Activated CD4-positive, alpha-beta T cell treated with anti-CD3 and anti-CD28 coated beads, Interleukin-2, amount 10 ng/mL, durations not matched to agents 7 days and 5 days (primary cell): ENCODE measurements at places on chromosomes 11 and 22. TPM values are rescaled to one million over a fixed set of nuclear protein-coding genes. Genes with fewer than 3 reads are reported as not detected.

DNA sequence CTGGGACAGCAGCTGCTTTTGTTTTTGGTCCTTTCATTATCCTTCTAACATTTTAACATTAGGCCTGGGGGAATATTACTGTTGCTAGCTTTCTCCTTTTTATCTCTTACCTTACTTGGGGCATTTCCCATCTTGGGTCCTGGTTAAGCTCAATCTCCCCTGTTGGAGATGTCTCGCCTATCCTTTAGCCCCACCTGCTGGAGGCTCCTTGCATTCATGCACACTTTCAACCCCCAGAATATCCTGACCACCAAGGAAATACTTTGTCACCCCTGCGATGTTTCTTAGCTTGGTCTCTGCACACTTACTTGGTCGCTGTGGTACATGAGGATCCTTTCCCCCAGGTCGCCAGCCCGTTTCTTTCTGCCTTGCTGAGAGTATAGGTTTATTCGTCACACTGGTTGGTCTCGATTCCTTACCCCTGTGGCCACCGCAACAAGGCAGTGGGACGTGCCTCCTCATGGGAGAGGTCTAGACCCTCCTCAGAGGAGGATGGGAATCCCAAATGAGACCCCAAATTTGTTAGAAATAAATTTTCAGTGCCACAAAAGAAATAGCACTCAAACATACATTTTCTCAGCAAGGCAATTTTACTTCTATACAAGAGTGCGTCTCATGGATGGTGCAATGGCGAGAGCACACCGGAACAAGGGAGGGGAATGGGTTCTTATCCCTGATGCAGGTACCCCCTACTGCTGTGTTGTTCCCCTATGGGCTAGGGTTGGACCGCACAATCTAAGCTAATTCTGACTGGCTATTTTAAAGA lies 5.4 kb upstream of the TXN2 start:
- peak; percentile 72 for DNase-seq

- DNase-seq: no peak
Observed at GRCh38 chr11:61153593-61154095, 7.6 kb downstream of the VPS37C start.

- DNase-seq: peak; percentile 20
Observed at GRCh38 chr11:68009391-68010089, 587 bp upstream of the ALDH3B1 start.

The AMOTL1 gene
- 3.1 TPM for total RNA-seq

DNA sequence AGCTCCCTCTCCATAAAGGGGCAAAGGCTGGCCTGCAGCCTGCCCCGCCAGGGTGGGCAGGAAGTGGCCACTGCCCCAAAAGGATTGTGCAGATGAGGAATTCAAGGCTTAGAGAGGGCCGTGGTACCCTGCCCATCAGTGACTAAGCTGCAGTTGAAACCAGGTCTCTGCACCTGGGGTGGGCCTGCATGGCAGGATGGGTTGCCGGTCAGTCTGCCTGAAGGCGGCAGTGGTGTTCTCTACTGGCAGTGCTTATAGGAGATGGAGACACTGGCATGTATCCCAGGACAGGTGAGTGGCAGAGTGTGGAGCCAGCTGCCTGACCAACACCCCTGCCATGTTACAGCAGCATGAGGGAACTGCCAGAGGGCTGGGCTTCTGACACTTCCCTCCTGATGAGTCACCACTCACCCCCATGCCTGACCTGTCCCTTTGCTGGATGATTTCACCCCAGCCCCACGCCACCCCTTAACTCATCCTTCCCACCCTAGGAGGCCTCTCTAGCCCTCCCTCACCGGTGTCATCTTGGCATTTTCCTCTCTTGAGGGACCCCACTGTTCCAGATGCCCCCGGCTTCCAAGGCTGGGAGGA lies 70.2 kb upstream of the LMO1 start:
- no peak for DNase-seq

DNA sequence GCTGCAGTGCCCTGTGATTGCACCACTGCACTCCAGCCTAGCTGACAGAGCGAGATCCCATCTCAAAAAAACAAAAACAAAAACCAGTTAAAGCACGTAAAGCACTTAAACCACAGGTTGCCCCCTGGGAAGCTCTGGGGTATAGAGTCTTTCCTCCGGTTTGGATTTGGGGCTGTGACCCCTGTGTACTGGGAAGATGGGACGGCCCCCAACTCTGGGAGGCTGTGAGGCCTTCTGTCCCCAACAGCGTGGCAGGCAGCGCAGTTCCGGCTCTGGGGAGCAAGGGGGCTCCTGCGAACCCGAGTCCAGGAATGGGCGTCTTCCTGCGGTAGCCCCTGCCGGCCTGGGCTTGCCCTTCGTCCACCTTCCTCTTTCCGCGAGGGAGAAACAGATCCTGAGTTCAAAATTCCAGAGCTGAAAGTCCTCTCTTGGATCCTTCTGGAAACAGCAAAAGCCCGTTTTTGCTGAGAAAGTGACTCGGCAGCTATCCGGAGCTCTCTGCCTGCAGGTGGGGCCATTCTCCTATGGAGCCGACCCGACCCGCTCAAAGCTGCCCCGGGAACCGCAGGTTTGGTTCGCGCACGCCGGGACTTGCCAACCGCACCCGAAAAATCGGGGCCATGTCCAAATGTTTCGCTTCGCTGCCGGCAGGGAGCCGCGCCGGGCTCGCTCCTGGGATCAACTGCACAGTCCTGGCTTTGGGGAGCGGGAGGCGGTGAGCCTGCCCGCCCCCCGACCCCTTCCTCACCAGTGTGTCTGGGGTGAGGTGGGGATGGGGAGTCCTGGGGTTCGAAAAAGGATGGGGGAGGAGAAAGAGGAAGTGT lies 36.3 kb upstream of the POLA2 start:
- DNase-seq: peak; percentile 69

GRCh38 chr22:35102663-35103062 lies 36.7 kb downstream of the ISX start:
- DNase-seq: no peak

- no peak for DNase-seq
Observed at GRCh38 chr11:31646216-31646615, 136.6 kb downstream of the ELP4 start.

GRCh38 chr11:47377571-47378009 lies 757 bp downstream of the SPI1 start:
- DNase-seq: no peak

GRCh38 chr11:3109921-3110706 lies 52.9 kb upstream of the CARS1 start:
- DNase-seq: peak; percentile 23

GRCh38 chr11:43835104-43835503 lies 45.5 kb upstream of the ALKBH3 start:
- no peak for DNase-seq

DNA sequence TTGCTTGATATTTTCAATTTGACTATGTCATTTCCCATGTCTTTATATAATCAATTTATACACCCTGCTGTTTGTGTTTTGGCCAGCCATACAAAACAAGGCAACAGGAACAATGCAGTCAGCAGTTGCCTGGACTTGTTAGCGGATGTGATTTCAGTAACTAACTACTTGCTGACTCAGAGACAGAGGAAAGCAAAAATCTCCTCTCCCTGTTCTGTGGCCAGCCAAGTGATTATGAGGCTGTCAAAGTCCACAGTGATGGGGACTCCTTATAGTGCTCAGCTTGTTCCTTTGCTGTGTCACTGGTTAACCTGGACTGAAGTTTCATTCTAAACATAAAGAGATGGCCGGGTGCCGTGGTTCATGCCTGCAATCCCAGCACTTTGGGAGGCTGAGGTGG lies 32.6 kb upstream of the APLP2 start:
- DNase-seq: no peak

The PKDREJ gene
- not detected for total RNA-seq

- no peak for DNase-seq
Observed at GRCh38 chr11:45942381-45942780, 19.9 kb downstream of the LARGE2 start.

DNA sequence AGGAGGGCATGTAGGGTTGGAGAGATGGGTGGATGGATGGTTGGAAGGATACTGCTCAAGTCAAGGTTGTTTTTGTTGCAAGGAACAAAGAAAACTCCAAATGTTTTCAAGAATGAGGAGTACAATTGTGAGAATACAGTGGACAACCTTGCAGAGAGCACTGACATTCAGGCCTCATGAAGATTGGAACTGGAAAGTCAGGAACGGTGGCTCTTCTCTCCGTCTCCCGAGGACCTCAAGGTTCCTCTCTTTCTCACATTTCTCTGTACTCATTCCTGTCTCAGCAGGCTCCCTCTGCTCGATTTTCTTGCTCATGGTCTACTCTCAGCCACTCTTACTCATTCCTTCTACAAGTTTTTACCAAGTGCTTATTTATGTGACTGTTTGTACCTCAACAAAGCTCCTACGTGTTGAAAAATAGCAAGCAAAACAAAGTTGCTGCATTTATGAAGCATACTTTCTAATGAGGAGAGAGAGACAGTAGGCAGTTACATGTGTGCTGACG lies 97.6 kb downstream of the SWAP70 start:
- DNase-seq: no peak

DNA sequence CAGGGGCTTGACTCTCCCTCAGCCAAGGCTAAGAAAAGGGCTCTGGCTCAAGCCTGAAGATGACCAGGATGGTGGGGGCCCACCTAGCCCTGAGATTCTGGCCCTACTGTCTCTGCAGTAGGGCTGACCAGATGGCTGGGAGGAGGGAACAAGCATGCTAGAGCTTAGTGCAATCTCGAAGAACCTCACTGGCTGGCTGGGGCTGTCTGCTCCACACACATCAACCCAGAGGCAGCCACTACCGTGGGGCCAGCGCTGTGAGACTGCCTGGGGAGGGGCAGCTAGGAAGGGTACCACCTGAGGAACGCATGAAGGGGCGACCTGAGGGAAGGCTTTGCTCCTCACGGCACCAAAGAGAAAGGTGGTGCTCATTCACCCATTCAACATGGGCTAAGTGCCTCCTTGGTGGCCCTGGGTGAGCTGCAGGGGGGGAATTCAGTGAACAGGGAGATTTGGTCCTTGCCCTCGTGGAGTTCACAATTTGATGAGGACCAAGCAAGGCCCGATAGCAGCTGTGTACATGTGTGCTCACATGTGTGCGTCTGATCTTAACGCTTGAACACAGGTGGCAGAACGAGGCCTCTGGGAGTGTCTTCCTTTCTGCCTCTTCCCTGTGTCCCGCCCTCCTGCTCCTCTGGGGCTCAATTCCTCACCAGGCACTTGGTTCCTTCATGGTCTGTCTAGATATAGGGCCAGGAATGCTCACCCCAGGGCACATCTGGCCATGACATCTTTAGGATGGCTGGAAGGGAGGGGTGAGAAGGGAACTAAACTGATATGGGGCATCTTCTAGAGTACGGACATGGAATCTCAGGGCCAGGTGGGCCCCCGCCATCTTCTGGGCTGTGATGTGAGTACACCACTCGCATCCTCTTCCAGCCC lies 102.3 kb upstream of the PITPNB start:
- DNase-seq: no peak

DNA sequence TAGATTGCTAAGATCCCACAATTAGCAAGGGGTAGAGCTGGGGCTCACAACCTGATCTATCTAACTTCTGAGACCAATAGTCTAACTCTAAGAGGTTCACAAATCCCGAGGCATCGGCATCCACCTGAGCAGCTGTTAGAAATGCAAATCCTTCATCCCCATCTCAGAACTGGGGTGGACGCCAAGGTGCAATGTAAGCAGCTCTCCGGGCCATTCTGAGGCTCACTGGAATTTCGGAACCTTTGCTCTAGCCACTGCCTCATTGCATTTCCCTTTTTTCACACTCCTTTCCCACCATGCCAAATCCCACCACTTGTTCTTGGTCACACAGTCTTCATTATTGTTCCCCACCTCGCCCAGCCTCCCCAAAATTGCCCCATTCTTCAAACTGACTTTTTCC lies 29.8 kb downstream of the MAML2 start:
- no peak for DNase-seq

The CHRM1 gene
- total RNA-seq: not detected

DNA sequence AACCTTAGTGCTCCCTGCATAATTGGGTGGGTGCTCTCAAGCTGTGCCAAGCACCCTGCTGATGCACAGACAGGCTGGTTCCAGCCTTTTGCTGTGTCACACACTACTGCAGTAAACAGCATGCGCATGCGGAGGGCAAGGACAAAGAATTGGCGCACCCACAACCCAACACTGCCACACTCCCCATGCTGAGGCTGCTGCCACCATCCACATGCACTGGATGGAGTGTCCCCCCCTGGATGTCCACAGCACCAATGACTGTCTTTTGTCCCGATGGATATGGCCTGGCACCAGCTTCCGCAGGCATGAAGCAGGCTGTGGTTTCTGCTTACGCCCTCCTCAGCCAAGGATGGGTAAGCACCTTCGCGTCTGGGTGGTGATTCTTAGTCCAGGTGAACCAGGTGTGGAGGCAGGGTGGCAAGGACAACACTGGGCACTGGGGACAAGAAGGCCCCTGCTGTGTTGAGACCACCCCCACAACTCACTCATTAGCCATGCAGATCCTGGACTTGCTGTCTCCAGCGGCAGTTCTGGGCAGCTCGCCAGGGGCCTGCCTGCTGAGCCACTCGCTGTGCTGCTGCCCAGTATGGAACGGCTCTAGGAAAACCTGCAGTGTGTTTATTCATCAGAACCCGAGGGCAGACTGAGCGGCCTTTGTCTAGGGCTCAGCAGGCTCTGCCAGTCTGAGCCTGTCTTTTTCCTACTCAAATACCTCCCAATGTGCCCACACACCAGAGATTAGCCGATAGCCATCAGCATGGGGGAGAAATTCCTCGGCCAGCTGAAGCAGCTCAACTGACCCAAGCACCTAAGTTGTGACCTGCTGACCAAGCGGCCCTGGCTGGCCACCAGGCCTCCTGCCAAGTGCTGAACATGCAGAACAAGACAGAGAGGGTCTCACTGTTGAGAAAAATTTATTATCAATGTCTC lies 8.2 kb upstream of the NAP1L4 start:
- no peak for DNase-seq

DNA sequence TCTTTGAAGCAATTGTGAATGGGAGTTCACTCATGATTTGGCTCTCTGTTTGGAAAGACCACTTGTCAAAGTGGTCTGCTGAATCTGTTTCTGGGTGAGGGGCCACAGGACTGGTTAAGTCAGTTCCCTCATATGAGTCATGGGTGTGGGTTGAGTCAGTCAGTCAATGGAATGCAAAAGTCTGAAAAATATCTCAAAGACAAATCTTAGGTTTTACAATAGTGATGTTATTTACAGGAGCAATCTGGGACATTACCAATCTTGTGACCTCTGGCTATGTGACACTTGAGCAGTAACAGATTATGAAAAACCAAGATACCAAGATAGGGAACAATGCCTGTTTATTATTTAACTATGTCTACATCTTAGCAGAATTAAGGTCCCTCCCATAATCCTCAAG lies 311.6 kb downstream of the AASDHPPT start:
- DNase-seq: no peak

The PRODH gene
- total RNA-seq: 0.06 TPM

- no peak for DNase-seq
Observed at GRCh38 chr22:49204599-49205482, 622.8 kb downstream of the BRD1 start.

The RASD2 gene
- total RNA-seq: not detected

DNA sequence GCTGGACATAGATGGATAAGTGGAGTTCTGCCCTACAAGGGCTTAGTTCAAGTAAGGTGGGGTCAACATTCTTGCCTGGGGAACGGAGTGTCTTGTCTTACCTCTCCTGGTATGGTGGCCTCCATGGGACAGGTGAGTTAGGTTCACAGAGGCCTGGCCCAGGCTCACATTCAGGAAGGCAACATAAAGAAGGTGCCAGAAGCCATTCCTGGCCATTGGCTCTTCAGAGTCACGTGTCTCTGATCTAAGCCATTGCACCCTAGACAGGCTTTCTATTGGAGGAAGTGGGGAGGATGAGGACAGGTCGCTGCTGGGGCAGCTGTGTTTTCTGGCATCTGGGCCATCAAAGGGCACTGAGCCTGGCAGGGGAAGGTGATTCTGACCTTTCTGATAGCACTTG lies 14.8 kb downstream of the LMO2 start:
- no peak for DNase-seq

- no peak for DNase-seq
Observed at GRCh38 chr11:21963013-21963412, 229.9 kb upstream of the ANO5 start.
